ENCODE measurements at places on chromosomes 1 and 21.

DNA sequence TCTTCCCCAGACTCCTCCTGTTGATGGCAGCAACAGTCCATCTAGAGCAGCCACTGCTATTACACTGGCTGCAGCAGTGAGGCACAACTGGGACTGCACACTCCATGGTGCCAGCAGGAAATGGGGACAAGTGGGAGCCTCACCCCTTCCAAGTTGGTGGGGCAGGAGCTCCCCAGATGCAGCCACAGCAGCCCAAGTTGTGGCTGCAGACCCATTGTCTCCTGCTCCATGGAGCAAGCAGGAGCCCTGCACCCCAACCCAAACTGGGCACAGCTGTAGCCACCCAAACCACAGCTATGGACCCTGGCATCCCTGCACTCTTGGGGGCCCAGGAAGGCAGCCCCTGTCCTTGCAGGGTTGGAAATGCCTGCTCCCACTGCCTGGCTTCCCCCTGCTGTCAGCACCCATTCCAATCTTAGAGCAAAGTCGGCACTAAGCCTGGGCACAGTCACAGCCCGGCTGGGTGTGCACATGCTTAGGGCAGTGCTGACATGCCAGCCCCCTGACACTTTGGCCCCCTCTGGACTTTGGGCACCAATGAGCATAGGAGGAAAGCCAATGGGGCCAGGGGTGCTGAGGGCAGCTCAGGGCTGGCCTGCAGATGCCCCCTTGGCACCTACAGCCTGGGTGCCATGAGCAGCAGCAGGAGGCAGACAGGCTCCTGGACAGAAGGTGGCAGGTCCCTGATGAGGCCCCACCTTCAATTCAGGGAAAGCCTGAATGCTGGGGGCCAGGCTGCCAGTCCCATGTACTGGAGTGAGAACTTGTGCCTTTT lies 44.0 kb downstream of the MATN1 start:
- DNase-seq: no peak

GRCh38 chr1:45326627-45327623 lies at the start of gene HPDL:
TSS of gene HPDL (plus strand) at chr1:45326895. CDS start at chr1:45327149, 254 bp downstream.
- no peak for DNase-seq

GRCh38 chr1:90557706-90558105 lies 159.4 kb downstream of the BARHL2 start:
- DNase-seq: no peak

- no peak for DNase-seq
These were observed 24.9 kb upstream of the ATP1B1 start for GRCh38 chr1:169081503-169082123.

DNA sequence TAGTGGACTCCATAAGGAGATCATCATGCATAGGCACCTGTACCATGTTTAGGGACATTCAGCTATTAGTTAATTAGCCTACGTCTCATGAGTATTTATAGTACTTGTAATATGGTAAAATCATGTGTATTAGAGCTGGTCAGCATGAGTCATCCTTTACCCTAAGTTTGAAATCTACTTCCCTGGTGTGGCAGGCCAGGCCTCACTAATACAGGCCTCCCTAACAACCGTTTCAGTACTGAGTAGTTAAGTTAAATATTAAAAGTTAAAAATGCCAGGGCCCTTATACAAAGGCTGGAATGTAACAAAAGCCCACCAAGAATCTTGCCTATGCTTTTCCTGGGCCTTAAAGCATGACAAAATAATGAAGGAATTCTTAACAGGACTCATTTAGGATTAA lies 356.3 kb upstream of the DPYD start:
- no peak for DNase-seq

DNA sequence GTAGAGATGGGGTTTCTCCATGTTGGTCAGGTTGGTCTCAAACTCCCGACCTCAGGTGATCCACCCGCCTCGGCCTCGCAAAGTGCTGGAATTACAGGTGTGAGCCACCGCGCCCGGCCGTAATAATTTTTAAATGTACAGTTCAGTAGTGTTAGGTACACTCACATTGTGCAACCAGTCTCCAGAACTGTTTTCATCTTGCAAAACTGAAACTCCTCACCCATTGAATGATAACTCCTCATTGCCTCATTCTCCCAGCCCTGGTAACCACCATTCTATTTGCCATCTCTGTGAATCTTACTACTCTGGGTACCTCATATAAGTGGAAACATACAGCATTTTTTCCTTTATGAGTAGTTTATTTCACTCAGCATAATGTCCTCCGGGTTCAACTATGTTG lies 3.4 kb downstream of the NLRP3 start:
- DNase-seq: no peak

GRCh38 chr1:17682400-17682799 lies 72.7 kb upstream of the ACTL8 start:
- DNase-seq: no peak

Data from NCI-H1930 (cell line).